Kidney glomerular epithelial cell (primary cell): ENCODE measurements at places on chromosomes 3 and 15.
A peak's percentile ranks its signal among the peaks of the same experiment; 100 is the strongest.

GRCh38 chr3:87627316-87627715 lies 350.9 kb upstream of the POU1F1 start:
- no peak for DNase-seq

- no peak for DNase-seq
Measured at GRCh38 chr3:156655819-156656550, 18.4 kb upstream of the TIPARP start.

DNA sequence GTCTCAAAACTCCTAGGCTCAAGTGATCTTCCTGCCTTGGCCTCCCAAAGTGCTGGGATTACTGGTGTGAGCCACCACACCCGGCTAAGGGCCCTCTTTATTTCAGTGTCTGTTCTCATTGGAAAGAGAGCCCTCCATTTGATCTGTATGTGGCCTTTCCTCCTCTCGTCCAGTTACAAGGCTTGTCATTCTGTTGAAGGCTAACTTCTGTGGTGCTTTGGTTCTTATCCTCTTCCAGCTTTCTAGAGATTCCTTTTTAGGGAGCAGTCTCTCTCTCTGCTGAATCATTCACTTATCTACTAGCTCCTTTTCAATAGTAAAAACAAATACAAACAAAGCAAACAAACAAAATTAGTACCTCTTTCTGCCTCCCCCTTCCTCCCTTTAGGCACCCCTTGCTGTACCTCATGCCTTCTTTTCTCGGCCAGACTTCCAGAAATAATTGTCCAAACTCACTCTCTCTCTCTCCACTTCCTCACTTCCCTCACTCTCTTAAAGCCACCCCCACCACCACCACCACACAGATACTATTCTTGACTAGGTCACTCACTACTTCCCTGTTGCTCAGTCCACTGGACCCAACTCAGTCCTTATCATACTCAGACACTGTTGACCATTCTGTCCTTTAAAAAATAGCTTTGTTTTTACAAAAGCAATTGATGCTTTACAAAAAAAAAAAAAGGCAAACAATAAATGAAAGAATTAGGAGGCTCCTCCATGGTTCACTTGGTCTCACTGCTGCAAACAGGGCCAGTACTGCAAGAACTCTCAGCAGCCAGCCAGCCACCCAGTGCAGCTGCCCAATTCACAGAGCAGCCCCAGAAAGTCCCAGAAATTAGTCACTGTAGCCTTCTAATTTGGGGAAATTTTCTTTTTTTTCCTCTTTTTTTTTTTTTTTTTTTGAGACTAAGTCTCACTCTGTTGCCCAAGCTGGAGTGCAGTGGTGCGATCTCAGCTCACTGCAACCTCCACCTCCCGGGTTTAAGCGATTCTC lies 31.7 kb upstream of the RAB11A start:
- no peak for DNase-seq

DNA sequence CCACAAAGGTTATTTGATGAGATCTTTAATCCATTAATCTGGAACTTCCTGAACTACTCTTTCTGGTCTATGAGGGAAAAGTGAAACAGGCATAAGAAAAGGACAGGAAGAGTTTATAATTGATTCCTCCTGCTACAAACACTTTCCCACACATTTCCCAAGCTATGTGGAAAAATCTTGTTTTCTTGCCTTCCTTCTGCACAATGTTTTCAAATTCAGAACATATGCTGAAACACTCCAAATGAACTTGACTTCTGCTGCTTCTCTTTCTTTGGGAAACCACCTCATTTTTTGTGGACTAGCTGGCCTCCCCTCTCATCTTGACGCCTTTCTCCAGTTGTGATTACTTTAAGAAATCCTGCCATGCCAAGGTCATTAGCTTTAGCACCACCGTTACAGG lies 100.7 kb upstream of the PTPRG start:
- no peak for DNase-seq

DNA sequence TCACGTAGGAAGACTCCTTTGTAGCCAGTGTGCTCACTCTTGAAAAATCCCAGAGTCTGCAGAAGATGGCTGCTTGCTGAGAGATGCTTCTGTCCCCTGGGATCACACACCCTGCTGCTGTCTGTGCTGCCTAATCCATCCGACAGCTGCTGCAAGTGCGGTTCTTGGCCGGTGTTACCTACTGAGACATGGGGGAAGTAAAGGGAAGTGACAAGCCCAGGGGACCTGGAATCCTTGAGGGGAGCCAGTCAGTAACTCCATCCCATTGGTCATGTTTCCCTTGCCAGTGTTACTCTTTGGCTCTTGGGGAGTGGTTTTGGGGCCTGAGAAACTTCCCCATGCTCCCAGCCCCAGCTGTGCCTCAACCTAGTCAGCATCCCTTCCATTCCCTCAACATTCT lies 8.3 kb upstream of the CPNE9 start:
- DNase-seq, result no peak

DNA sequence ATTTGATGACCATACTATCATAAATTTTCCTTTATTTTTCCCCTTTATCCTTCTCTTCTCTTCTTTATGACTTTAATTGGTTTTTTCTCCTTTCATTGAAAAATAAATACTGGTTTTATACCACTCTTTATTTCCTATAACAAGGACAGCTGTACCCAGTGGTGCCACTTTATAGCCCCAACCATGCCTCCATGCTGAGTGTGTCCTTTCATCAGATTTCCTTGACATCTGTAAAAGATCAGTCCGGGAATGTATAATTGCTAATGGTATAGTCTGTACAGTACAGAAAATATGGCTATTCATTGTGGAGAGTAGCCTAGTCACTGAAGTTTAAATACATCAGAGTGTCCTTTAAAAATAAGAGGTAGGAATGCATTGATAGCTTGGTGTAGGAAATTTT lies 74.6 kb downstream of the EPHA3 start:
- DNase-seq, result no peak

GRCh38 chr3:173140986-173141385 lies at the start of gene SPATA16:
Gene SPATA16 (minus strand): TSS chr3:173141235. CDS start chr3:173117731, 23,504 bp downstream.
- no peak for DNase-seq

DNA sequence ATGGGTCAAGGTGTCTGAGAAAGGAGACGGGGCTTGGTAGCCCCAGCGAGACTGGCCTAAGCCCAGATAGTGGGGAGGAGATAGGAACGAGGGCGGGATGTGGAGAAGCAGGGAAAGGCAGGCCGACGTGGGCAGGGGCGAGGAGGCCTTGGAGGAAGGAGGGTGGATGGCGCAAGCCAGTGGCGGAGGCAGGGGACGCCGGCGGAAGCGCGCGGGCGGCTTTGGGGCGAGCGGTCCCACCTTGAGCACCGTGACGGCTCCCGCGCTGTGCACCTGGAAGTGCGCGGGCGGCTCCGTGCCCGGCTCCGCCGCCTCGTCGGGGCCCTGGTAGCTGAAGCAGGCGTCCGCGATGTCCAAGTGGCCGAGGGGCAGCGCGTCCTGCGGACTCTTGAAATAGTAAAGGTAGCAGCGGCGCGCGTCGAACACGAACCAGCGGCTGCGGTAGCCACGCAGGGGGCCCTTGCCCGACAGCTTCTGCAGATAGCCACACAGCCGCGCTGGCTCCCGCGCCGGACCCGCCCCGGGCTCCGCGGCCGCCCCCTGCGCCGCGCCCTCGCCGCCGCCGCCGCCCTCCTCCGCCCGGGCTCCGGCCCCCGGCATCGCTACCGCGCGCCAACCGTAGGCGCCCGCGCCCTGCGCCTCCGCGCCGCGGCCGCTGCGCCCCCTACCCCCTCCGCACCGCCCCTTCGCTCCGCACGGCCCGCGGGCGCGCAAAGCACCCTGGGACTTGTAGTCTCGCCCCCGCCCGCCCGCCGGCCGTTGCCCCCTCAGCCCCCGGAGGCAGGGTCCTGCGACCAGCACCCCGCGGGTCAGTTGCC lies at the start of gene TBC1D2B:
TBC1D2B (minus strand) TSS at position 659 of the 818 bp plus-strand sequence; CDS start at position 600, 59 bp downstream.
- peak; percentile 58 for DNase-seq

DNA sequence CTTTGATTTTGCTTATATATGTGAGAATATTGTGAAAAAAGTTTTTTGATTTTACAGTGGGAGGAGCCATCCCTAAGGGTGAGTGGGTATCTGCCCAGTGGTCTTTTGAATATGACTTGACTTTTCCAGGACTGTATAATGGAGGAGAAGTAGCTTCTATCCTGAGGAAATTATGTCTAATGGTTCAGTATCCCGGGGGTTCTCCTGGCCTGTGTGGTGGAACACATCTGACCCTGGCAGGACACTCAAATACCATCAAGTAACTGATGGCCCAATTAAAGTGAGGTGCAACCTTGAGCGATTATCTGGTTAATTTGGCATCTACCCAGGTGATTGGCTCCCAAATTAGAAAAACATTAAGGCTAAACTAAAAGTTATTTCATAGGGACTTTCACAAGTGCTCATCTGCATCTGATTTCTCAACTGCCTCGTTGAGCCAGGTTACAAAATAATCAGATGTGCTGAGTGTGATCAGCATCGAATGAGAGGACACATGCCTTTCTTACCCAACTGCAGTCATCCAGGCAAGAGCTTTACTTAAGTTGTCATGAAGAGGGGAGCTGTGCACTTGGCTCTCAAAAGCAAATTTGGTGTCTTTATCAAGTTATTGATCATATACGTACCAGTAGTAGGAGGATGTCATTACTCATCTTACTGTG lies 201.4 kb downstream of the IL5RA start:
- DNase-seq, result no peak

DNA sequence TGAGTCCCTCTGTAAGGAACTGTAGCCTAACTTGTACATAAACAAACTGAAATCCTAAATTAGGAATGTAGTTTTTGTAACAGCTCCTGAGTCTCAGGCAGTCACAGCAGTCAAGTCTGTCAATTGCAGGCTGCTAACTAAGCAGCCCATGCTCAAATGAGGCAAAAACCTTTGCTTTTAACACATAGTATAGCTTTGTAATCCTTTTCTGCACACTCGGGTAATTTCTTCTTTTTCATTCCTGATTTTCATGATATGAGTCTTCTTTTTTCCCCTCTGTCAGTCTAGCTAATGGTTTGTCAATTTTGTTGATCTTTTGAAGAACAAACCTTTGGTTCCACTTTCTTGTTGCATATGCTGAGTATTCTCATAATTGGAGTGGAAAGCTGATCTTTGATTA lies 84.9 kb upstream of the LRRFIP2 start:
- no peak for DNase-seq

GRCh38 chr15:66763186-66764071 lies 61.4 kb downstream of the SMAD6 start:
- no peak for DNase-seq

- peak; percentile 34 for DNase-seq
Measured at GRCh38 chr15:60179786-60180391, 175.8 kb downstream of the FOXB1 start.

DNA sequence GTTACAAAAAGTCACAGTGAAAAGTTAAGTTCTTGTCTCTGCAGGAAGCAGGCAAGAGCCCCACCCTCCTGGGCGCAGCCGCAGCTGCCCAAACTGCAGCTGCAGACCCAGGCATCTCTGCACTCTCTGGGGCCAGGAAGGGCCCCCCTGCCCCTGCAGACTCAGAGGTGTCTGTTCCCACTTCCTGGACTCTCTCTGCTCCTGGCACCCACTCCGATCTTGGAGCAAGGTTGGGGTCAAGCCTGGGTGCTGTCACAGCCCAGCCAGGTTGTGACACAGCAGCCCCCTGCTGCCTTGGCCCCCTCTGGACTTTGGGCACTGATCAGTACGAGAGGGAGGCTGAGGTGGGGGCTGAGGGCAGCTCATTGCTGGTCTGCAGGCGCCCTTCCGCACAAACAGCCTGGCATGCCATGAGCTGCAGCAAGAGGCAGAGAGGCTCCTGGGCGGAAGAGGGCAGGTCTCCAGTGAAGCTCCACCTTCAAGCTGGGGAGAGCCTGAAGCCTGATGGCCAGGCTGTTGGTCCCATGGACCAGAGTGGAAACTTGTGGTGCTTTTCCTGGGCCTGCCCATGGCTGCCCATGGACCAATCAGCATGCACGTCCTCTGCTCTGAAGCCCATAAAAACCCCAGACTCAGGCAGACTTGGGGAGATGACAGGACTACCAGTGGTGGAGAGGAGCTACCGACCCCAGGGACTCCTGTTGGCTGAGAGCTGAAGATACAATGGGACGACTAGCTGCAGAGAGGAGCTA lies 42.9 kb upstream of the LRRFIP2 start:
- DNase-seq, result no peak

DNA sequence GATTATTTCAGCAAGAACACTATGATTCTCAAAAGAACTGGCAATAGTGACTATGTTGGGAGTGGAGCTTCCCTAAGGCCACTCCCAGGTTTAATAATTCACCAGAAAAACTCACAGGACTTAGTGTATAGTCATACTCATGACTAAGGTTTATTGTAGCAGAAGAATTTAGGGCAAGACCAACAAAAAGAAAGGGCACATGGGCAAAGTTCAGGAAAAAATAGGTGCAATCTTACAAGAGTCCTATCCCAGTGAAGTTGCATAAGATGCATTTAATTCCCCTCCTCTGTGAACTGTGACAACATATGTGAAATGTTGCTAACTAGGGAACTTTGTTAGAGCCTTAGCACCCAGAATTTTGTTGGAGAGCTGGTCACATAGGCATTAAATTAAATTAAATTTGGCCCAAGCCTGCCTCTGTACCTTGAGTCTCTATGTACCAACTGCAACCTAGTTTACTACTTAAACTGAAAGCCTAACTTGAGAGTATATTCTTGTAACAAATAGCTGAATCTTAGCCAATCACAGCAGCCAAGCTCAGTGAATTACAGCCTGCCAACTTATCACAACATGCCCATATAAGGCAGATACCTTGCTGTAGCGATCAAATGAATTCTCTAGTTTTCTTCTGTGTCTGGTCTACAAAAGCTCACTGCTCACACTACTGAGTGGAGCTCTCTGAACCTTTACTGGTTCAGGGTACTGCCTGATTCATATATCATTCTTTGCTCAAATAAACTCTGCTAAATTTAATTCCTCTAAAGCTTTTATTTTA lies 386.2 kb upstream of the ARHGEF26 start:
- peak; percentile 71 for DNase-seq

DNA sequence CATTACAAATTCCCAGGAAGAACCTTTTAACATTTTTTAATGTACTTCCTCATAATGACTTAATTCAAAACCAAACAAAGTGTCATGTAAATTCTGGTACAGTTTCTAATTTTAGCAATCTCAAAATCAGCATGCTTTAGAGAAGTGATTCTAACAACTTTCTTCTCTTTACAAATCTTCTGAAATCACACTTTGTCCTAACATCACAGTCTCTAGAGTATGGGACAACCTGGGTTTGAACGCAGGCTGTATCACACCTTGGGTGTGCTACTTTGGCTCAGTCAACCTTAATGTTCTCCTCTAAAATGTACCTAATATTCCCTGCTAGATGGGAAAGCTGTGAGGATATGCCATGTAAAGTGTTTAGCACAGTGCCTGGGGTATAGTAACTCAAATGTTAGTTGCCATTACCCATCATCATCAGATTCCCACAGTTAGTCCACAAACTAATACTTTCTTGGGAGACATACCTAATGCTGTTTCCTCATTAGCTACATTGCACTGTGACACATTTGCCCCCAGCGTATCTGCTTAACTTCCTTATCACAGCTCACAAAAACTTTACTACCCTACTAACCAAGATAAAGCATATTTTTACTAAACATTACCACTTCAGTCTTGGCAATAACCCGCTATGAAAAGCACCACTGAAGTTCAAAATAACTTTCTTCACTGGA lies 3.1 kb downstream of the TSPAN3 start:
- no peak for DNase-seq

- no peak for DNase-seq
Measured at GRCh38 chr3:43041517-43041916, 62.4 kb downstream of the GASK1A start.

GRCh38 chr3:54384279-54384678 lies 261.9 kb downstream of the CACNA2D3 start:
- DNase-seq, result no peak

- peak; percentile 61 for DNase-seq
Measured at GRCh38 chr3:11568503-11569155, 75.1 kb downstream of the VGLL4 start.
